ENCODE measurements at places on chromosomes 6 and 20. TPM values are rescaled to one million over a fixed set of nuclear protein-coding genes. Genes with fewer than 3 reads are reported as not detected.

OPRM1 gene
- total RNA-seq, result not detected

ABHD12 gene
- 20.8 TPM for total RNA-seq

GRCh38 chr20:51612896-51613295 lies 70.4 kb upstream of the NFATC2 start:
- no peak for DNase-seq

OR2J3 gene
- total RNA-seq, result not detected

DNA sequence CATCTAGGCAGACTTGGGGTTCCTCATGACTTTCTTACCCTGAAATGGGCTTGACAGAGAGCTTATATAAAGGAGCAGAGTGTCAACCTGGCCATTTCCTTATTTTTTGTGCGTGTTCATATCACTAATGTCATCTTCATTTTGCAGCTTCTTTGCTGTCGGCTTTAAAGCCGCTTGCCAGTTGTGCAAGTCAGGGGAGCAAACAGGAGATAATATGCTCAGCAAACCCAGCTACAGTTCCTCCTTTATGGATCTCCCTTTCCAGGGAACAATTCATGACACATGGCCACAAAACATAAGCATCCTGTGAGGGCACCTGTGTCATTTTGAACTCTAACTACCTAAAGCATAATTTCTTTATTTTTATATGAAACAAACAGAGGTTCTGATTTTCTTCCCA lies 6.5 kb upstream of the TUBB2B start:
- no peak for DNase-seq

- no peak for DNase-seq
Observed at GRCh38 chr6:42519779-42520178, 44.0 kb upstream of the UBR2 start.

GNMT gene
- total RNA-seq, result 0.32 TPM

- no peak for DNase-seq
Observed at GRCh38 chr20:48564982-48565539, 262.7 kb downstream of the PREX1 start.

GRCh38 chr6:138499303-138500018 lies at the start of gene NHSL1:
NHSL1 (minus strand) TSS chr6:138499494; CDS start chr6:138499290, 204 bp downstream.
- peak; percentile 37 for DNase-seq

PPP1R3G gene
- total RNA-seq, result 0.07 TPM

Data from foreskin keratinocyte (primary cell).